ENCODE measurements at places on chromosomes 2 and 18.

- DNase-seq = no peak
Measured at GRCh38 chr2:37784759-37785149, 113.3 kb upstream of the CDC42EP3 start.

- DNase-seq = no peak
Measured at GRCh38 chr2:67938053-67938452, 124.8 kb downstream of the C1D start.

GRCh38 chr2:224885836-224886547, 156.3 kb downstream of the DOCK10 start:
- no peak for DNase-seq

- no peak for DNase-seq
Measured at GRCh38 chr2:37771600-37772088, 100.2 kb upstream of the CDC42EP3 start.

DNA sequence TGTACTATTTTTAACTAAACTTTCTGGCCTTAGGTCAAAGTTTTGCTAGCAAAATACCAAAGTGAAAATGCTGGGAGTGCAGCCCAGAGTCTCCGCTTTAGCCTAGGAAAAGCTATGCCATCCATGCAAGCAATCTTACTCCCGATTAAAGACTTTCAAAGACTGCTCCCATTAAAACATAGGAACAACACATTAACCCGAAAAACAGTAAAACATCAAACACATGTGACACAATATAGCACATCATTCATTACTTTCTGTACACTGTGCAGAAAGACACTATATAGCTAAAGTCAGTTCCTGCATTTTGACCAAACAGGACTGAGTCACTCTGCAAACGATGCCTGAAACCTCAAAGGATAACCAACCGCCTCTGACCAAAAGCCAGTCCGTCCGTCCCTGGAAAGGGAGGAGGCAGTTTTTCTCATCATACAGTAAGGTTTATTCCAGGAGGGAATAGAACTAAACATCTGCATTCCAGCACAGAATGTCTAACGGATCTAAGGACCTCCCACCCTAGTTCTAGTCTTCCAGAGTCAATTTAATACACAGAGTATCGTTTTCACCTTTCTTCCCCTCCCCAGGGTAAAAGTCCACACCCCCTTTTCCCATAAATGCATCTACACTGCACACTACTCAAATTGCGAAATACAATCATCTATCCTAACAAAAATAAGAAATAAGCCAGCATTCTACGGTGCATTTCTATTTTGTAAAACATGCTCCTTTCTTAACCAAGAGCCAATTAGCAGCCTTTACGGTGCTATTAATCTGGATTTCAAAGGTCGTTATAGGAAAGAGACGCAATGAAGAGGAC, 1.7 kb downstream of the ROCK2 start:
- no peak for DNase-seq

All from NCI-H524 (cell line).